Natural killer cell (primary cell): ENCODE measurements at places on chromosomes 2 and 18. TPM values are rescaled to one million over a fixed set of nuclear protein-coding genes. Genes with fewer than 3 reads are reported as not detected.

Gene NOSTRIN
- not detected for total RNA-seq

Gene GPR45
- not detected for total RNA-seq

Gene NT5C1B
- total RNA-seq = not detected

Gene TACR1
- not detected for total RNA-seq

Gene M1AP
- total RNA-seq = not detected

Gene ALKAL2
- 1.7 TPM for total RNA-seq

Gene D2HGDH
- total RNA-seq = 43.4 TPM

Gene LCT
- total RNA-seq = 0.05 TPM

Gene FAM110C
- 3.6 TPM for total RNA-seq

Gene PROKR1
- total RNA-seq = not detected

Gene CHRND
- not detected for total RNA-seq

Gene CROCC2
- total RNA-seq = 0.14 TPM

DNA sequence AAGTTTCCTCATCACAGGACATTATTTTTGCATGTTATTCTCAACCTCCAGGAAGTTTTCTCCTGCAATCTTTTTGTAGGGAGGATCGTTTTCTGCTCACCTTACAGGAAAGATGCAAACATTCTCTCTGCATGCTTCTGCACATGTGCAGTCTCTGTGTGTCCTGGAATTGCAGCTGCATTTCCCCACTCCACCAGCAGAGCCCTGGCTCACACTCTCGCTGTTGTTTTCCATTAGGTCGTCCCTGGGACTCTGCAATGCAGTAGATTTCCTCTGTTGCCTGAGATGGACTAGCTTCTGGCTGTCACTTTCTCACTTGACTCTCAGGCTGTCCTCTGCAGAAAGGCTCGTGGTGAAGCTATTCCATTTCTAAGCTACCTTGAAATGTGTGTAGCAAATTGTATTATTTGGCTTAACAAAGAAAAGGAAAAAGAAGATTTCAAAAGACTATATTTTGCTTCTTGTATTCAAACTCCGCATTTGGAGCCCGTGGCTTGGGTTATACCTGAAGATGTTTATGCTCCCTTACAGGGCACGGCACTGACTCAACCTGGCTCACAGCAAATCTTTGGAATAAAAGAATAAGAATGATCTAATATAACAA lies 346.7 kb downstream of the RAD51AP2 start:
- DNase-seq = no peak

GRCh38 chr2:61943251-61943650 lies 37.8 kb downstream of the COMMD1 start:
- no peak for DNase-seq

DNA sequence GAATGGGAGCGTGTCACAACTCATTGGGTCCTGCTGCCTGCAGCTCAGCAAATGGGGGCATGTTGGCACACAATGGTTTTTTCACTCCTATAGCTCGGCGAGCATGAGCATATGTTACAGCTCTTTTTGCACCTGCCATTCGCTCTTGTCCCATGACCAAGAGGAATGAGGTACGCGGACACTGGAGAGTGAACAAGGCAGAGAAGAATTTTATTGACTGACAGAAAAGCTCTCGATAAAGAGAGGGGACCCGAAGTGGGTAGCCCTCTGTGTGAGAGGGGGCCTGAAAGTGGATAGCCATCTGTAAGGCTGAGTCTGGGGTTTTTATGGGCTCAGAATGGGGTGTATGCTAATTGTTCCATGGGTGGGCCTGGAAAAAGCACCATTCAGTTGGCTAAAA lies 5.5 kb downstream of the ACYP2 start:
- no peak for DNase-seq

DNA sequence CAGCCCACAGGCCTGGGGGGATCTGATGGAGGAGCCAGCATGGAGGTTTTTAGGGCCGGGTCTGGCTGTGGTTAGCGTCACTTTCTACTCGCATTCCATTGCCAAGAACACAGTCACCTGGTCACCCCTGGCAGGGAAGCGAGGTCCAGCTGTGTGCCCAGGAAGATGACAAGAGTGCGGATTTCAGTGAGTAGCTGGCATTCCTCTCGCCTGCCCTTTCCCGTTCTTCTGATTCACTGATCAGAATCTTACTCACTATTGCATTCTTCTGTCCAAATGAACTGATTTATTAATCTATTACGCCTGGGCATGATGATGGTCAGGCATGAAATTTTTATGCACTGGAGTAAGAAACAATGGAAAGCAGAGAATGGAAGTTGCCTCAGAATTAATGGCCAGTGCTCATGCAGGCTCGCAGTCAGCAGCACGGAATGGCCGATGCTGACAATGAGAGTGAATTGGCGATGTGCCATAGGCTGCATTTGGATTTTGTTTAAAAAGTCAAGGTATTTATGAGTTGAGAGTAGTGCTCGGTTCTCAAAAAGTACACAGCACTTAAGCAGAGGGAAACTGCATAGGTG lies 76.4 kb upstream of the MGAT5 start:
- DNase-seq = no peak

GRCh38 chr2:235098736-235099494 lies 147.1 kb downstream of the SH3BP4 start:
- DNase-seq = no peak

DNA sequence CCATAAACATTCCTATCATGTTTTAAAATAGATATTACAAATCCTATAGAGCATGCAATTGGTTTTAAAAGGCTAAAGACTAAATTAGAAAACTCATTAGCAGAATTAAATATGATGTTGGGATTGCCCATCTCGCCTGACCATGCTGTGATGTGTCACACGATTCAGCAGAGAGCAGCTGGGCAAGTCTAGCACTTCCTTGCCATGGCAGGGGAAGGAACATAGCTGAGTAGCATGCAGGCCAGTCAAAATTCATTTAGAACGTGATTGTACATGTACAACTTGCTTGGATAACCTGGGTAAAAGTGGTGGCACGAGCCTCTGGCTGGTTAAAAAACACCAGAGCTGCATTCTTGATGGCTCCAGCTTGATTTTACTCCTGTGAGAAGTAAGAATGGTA lies 81.3 kb downstream of the SCN3A start:
- DNase-seq = no peak

- no peak for DNase-seq
Measured at GRCh38 chr18:46253498-46253897, 149.3 kb downstream of the HAUS1 start.

DNA sequence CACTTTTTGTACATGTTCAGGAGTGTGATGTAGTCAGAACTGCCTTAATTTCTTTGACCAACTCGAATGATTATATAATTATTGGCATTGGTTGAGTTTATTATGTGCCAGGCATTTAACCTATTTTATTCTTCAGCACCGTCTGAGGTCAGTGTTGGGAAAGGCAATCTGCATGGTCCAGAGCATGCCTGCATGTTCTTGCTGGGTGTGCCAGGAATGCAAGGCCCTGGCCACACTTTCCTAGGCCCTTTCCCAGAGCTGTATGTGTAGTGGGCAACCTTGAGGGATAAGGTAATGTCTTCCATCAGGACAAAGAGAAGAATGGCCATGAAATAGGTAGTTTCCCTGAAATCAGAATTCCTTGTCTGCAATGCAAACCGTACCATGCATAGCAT lies 9.7 kb upstream of the SNRNP200 start:
- DNase-seq = no peak

- DNase-seq = no peak
Measured at GRCh38 chr2:216956820-216957493, 97.1 kb upstream of the TNP1 start.

DNA sequence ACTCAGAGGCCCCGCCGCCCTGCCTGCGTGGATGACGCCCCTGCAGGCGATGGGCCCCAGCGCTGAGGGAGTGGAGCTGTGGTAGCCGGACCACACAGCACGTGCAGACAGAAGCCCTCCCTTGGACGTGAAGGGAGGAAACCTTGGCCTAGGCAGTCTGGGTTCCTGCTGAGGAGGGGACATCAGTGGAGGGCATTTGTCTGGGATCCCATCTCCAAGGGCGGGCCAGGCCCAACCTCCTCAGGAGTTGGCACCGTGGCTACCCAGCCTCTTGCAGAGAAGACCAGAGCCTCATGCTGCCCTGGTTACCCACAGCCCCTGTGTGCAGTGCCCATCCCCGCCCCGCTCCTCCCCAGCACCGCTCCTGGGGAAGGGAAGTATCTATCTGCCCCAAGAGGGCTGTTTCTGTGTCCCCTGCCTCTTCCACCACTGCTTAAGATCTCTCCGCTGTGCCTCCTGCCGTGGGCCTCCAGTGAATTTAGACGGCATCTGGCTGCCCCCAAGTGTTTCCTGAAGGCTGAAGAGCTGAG lies 241.8 kb downstream of the KLHL29 start:
- no peak for DNase-seq

GRCh38 chr2:8541223-8541622 lies 140.6 kb upstream of the ID2 start:
- DNase-seq = no peak

DNA sequence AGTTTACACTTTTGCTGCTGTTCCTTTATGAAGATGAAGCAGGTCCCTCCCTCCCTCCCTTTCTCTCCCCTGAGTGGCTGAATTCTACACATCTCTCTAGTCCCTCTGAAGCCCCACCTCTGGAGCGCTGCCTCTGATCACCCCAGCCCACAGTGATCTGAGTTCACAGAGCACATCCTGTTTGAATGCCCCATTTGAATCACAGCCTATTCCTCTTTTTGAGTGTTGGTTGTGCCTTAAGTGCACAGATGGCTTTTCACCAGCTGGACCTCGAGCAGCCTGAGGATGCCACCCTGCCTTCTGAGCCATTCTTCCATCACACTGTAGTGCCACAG lies 87.1 kb downstream of the ITGB1BP1 start:
- no peak for DNase-seq

DNA sequence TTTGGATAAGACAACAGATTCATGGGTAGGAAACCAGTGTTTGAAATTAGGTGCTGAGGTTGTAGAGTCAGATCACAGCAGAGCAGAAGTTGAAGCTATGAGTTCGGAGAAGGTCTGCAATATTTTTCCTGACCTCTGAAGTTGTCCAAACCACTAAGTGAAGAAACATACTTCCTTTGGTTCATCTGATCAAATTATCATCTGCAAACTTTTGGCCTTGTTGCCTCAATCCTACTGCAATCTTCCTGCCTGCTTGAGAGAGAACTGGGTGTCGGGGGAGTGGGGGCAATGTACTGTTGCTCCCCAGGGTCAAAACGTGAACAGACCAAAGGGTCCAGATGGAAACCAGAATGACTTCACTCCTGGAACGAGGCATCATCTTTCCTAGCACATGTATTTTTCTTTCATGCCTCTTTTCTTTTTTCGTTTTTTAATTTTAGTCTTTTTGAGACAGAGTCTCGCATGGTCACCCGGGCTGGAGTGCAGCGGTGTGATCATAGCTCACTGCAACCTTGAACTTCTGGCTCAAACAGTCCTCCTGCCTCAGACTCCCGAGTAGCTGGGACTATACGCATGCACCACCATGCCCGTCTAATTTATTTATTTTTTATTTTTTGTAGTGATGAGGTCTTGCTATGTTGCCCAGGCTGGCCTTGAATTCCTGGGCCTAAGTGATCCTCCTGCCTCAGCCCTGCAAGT lies 42.7 kb downstream of the RAB31 start:
- no peak for DNase-seq

- no peak for DNase-seq
Measured at GRCh38 chr2:191653667-191654391, 24.1 kb upstream of the NABP1 start.

- no peak for DNase-seq
Measured at GRCh38 chr2:42900289-42900891, 108.0 kb upstream of the HAAO start.

GRCh38 chr2:175205523-175205922 lies 24.0 kb upstream of the ATP5MC3 start:
- no peak for DNase-seq

GRCh38 chr2:85326406-85327159 lies 1.2 kb downstream of the TGOLN2 start:
- DNase-seq = peak; percentile 73

DNA sequence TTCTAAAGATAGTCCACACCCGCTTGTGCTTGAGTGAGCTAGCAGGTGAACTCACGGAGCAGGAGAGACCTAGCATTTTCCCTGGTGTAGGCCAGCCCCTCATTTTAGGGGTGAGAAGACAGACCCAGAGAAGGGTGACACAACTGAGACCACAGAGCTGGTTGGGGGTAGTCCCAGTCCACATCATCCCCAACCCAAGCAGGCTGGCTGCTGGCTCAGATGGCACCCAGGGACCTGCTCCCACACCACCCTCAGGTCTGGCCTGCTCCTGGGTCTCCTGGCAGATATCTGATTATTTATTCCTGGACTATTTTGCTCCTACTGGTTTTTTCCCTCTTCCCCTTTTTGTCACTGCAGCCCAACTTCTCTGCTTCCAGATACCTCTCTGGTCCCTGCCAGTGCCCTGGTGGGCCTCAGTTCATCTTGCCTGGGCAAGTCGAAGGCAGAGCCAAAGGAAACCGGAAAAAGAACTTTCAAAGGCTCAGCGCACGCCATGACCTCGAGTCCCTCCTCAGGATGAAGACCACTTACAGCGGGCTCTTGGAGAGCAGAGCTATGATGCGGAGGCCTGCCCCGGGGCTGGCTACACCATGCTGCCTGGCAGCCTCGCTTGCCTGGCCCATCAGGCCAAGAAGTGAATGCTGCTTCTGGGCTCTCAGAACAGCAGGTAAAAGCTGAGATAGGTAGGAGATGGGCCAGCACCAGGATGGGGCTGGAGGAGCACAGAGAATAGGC lies 72.7 kb downstream of the POLR1A start:
- no peak for DNase-seq

DNA sequence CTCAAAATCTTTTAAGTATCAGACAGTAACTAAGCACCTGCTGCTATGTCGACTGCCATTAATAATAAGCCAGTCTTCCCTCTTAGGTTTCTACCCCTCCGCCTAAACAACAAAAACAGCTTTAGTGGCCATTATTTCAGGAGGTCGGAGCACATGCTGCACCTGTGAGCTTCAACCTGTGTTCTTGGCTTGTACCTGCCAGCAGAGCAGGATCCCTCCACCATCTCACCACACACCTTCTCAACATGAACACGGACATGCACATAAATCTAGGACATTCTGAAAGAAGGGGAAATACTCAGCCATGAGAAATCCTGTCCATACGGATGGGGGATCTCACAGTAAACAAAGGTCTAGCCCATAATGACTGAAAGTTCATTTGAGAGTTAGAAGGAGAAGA lies 3.7 kb downstream of the CYB5A start:
- DNase-seq = no peak

GRCh38 chr18:59540780-59541179 lies 156.4 kb downstream of the CCBE1 start:
- DNase-seq = no peak

- DNase-seq = no peak
Measured at GRCh38 chr2:219395609-219396008, 7.9 kb upstream of the DNPEP start.

- DNase-seq = no peak
Measured at GRCh38 chr2:240904216-240905175, 1.6 kb upstream of the CROCC2 start.

GRCh38 chr2:112137516-112138158 lies 548 bp upstream of the FBLN7 start:
- DNase-seq = no peak
